ENCODE measurements at places on chromosomes 2 and 18.

GRCh38 chr2:129763966-129764365, 215.5 kb upstream of the RAB6C start:
- H3K27me3 ChIP-seq = peaks cover 2% of the 10 kb centered on the region
- no peak for DNase-seq
- no peak overlapping the region for H3K27ac ChIP-seq

- no peaks in the 10 kb centered on the region for H3K36me3 ChIP-seq
- no peak overlapping the region for H3K4me3 ChIP-seq
- H3K27me3 ChIP-seq = no peaks in the 10 kb centered on the region
- DNase-seq = no peak
- no peaks in the 10 kb centered on the region for H3K4me1 ChIP-seq
Observed at GRCh38 chr2:104501342-104501741, 352.6 kb upstream of the POU3F3 start.

DNA sequence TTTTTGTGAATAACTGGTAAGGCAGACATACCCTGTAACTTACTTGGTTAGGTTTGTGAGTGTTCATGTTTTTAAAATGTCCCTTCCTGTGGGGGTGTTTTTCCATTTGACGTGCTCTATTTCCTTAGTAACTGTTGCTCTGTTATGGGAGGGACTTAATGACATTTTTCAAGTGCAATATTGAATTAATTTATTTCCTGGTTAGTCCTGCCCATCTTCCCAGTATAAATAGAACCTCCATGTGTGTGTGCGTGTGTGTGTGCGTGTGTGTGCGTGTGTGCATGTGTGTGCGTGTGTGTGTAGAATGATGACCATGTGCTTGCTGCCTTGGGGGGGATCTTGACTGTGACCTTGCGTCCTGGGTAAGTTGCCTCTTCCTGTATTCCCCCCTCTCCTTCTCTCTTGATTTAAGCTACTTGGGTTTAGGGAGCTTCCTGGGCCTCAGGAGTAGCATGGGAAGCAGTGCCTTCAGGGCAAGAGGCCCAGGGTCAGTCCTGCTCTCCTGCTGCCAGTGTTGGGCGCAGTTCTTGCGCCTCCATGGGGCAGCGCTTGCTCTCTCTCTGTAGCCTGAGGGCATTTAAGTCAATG, 163.9 kb downstream of the LDLRAD4 start:
- H3K27ac ChIP-seq = peak overlapping the region; percentile 99
- H3K36me3 ChIP-seq = peaks cover 4% of the 10 kb centered on the region
- peak; percentile 38 for DNase-seq

DNA sequence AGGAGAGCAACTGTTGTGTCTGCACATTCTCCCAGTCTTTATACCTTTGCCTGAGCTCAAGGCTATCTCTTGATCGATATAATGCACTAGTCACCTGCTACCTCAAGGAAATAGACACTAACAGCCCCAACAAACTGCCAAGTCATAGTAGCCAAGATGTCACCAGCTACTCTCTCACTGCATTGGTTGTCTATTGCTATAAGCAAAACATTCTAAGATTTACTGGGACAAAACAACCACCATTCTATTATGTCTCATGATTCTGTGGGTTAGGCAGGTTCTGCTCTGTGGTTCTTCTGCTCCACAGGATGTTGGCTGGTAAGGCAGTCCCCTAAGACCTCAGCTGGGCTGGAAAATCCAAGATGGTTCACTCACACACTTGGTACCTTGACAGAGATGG, 28.5 kb upstream of the MLPH start:
- H3K27ac ChIP-seq = peak overlapping the region; percentile 48
- DNase-seq = no peak
- peaks cover 17% of the 10 kb centered on the region for H3K4me1 ChIP-seq
- H3K36me3 ChIP-seq = no peaks in the 10 kb centered on the region
- H3K4me3 ChIP-seq = no peak overlapping the region
- H3K27me3 ChIP-seq = no peaks in the 10 kb centered on the region

DNA sequence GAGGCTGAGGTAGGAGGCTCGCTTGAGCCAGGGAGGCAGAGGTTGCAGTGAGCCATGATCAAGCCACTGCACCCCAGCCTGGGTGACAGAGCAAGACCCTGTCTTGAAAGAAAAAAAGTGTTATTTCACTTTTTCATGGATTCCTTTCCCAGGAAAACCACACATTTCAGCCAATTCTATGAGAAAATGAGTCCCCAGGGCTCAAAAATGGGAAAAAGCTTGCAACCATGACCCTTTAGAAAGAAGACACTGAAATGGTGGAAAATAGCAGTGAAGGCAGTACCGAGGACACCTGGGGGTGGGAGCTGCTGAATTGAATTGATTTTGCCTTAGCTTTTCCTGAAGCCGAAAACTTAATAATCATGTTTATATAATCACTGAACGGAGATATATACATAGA, 284.2 kb upstream of the HDAC4 start:
- H3K27ac ChIP-seq = no peak overlapping the region
- no peaks in the 10 kb centered on the region for H3K36me3 ChIP-seq

GRCh38 chr18:35949090-35949489, 23.4 kb upstream of the RMP24 start:
- peaks cover 16% of the 10 kb centered on the region for H3K27me3 ChIP-seq
- DNase-seq = no peak
- peaks cover 5% of the 10 kb centered on the region for H3K4me1 ChIP-seq
- H3K36me3 ChIP-seq = no peaks in the 10 kb centered on the region

DNA sequence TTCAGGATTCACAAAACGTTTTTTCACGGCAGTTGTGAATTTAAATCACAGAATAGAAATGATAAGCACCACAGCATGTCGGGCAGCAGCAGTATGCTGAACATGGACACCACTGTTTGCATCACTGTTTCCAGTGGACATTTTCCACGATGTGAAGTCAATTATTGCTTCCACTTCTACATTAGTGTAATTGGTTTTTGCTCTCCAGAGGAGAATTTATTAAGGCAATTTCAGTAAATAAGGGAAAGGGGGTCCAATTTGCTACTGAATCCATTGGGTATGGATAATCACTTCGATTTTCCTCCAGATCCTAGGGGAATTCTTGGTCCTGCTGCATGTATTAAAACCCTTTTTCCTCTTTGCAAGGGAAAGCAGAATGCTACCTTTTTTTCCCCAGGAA, 30.2 kb upstream of the VWC2L start:
- H3K4me3 ChIP-seq = no peak overlapping the region
- H3K4me1 ChIP-seq = no peaks in the 10 kb centered on the region

DNA sequence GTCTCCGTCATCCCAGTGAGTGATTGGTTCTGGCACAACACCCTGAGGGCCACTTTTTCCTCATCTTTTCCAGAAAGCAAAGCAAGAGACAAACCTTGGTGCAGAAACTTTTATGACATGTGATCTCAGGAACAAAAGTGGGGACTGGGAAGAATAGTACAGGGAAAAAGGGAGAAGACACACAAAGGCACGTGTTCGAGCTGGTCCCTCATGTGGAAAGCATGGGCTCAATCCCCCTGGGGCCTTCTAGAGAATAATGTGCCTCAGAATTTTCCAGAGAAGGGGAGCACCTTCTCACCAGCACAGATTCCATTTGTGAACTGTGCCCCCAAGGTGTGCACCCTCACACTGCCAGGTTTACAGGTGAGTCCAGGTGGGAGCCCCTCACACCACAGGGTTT, 312.6 kb downstream of the FBXO15 start:
- no peak overlapping the region for H3K4me3 ChIP-seq
- DNase-seq = no peak
- H3K27ac ChIP-seq = no peak overlapping the region

DNA sequence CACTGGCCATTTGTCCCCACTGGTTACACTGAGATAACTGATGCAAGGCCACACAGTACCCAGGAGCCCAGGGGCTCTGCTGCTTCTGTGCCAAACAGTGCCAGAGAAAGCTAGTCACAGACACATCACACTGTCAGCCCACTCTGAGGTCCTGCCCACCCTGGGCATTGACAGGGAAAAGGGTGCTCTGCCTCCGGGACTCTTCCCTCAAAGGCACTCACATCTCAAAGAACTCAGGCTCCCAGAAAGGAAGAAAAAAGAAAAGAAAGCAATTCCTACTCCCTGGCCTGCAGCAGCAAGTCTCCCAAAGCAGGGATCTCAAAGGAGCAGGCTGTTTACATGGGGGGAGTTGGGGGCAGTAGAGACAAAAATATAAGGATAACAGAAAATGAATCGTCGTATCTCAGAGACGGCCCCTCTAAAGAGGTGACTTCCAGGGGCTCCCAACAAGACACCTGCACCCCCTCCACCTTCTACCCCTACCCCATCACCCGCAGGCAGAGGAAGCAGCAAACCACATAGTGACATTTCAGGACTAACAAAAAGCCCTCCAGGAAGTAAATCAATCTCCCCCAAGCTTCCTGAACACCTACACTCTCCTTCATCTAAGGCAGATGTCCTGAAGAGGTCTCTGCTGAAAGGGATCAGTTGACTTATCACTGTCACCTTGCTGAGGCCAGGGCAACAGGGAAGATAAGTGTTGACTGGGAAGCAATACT, 247.6 kb downstream of the TNS1 start:
- H3K27me3 ChIP-seq = peaks cover 1% of the 10 kb centered on the region
- H3K4me1 ChIP-seq = peaks cover 38% of the 10 kb centered on the region
- H3K27ac ChIP-seq = peak overlapping the region; percentile 62
- H3K4me3 ChIP-seq = peak overlapping the region; percentile 74
- DNase-seq = peak; percentile 40

DNA sequence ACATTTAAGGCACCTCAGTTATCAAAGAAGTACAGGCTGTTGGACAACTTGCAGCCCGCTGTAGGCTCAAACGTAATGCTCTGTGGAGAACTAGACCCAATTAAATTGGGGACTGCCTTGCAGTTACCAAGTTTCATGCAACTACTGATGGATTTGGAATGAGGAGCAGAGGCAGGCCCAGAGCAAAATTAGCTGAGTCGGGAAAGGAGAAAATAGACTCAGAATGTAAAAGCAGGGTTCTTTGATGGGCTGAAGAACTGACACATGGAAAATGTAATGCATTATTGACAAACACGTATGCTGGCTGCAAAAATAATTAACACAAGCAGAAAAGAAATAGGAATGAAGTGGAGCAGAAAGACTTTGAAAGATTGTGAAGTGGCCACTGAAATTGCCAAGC, 432.7 kb upstream of the HNRNPA3 start:
- H3K4me1 ChIP-seq = peaks cover 15% of the 10 kb centered on the region
- no peak overlapping the region for H3K27ac ChIP-seq
- peaks cover 1% of the 10 kb centered on the region for H3K27me3 ChIP-seq
- H3K4me3 ChIP-seq = no peak overlapping the region
- peaks cover 13% of the 10 kb centered on the region for H3K36me3 ChIP-seq

GRCh38 chr2:173524256-173524955, 169.7 kb downstream of the CDCA7 start:
- H3K4me3 ChIP-seq = no peak overlapping the region
- H3K36me3 ChIP-seq = no peaks in the 10 kb centered on the region
- DNase-seq = no peak
- H3K27ac ChIP-seq = no peak overlapping the region

DNA sequence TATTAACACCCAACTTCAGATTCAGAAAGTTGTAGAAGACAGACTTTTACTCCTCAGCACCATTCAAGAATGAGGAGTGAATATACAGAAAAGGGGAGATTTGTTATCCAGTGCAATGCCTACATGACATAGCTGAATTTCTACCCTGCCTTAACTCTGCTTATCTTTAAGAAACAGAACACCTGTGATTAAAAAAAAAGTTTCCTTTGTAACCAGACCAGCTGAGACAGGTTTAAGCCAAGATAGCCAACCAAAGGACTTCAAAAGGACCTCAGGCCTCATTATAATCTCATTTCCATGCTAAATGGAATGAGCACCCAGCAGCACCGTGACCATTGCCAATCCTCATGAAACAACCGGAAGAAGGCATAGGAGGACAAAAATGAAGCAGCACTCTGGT, 122.9 kb downstream of the CCDC178 start:
- DNase-seq = no peak
- H3K4me3 ChIP-seq = no peak overlapping the region
- no peak overlapping the region for H3K27ac ChIP-seq

GRCh38 chr2:55010915-55011314, 39.3 kb downstream of the RTN4 start:
- DNase-seq = no peak
- H3K4me1 ChIP-seq = peaks cover 61% of the 10 kb centered on the region
- no peak overlapping the region for H3K27ac ChIP-seq
- peaks cover 5% of the 10 kb centered on the region for H3K36me3 ChIP-seq
- H3K4me3 ChIP-seq = peak overlapping the region; percentile 75

DNA sequence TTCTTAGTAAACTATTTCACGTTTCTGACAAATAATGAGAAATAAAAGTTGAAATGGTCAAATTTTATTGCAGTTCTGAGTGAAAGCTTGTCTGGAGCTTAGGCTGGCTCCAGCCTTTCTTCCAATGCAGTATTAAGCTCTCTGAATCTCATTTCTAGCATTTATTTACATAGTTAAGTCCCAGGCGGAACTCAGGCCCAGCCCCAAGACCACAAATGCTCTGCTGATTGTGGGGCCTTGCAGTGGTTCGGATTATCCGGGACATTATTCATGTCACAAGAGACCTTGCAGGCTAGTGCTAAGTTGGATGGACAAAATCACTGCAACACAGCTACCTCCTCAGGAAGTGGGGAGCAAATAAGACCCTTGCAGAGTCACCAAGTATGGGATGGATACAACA, 2009.3 kb upstream of the CELF4 start:
- H3K36me3 ChIP-seq = no peaks in the 10 kb centered on the region
- H3K27ac ChIP-seq = no peak overlapping the region
- H3K4me1 ChIP-seq = no peaks in the 10 kb centered on the region
- H3K4me3 ChIP-seq = no peak overlapping the region

DNA sequence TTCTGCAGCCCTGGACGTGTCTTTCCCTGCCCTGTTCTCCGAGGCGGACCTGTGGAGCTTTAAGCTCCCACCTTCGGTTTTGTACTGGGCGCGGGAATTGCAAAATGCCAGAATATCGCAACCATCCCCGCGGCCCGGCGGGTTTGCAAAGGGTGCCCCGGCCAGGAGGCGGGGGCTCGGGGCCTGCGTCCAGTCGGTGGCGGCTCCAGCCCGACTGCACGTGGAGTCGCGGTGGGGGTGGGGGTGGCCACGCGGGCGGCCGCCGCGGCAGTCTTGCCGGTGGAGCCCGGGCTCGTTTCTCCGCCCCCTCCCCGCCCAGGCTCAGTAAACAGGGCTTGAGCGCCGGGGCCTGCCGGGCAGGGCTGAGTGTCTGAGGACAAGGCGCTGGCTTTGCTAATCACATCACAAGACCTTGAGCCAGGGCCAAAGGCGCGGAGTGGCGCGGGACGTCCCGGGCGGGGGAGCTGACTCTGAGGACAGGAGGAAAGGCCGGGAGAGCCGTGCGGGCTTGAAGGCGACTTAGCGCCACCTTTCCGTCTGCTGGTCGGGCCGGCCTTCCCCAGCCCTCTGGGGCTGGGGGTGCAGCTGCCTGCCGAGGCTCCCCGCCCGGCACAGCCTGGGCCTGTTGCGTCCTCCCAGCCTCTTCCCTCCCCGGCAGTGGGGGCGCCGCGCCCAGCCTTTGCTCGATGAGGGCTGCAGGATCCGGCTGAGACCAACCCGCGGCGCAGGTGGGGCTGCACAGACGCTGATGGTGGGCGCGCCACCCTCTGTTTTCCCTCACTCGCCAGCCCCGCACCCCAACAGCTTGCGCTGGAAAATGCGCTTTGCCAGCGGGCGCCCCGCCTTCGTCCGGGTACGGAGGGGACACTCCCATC, 786 bp upstream of the ZFP36L2 start:
- peaks cover 44% of the 10 kb centered on the region for H3K36me3 ChIP-seq
- H3K4me3 ChIP-seq = peak overlapping the region; percentile 94
- peak; percentile 72 for DNase-seq
- peaks cover 29% of the 10 kb centered on the region for H3K4me1 ChIP-seq

- no peaks in the 10 kb centered on the region for H3K27me3 ChIP-seq
- no peak overlapping the region for H3K27ac ChIP-seq
- peak; percentile 46 for DNase-seq
- H3K36me3 ChIP-seq = no peaks in the 10 kb centered on the region
- H3K4me1 ChIP-seq = peaks cover 7% of the 10 kb centered on the region
Observed at GRCh38 chr18:58225101-58225500, 181.1 kb downstream of the NEDD4L start.

Data from activated CD8-positive, alpha-beta T cell treated with anti-CD3 and anti-CD28 coated beads for 36 hours (primary cell).